ENCODE measurements at places on chromosomes 7 and 10.
A peak's percentile ranks its signal among the peaks of the same experiment; 100 is the strongest.

DNA sequence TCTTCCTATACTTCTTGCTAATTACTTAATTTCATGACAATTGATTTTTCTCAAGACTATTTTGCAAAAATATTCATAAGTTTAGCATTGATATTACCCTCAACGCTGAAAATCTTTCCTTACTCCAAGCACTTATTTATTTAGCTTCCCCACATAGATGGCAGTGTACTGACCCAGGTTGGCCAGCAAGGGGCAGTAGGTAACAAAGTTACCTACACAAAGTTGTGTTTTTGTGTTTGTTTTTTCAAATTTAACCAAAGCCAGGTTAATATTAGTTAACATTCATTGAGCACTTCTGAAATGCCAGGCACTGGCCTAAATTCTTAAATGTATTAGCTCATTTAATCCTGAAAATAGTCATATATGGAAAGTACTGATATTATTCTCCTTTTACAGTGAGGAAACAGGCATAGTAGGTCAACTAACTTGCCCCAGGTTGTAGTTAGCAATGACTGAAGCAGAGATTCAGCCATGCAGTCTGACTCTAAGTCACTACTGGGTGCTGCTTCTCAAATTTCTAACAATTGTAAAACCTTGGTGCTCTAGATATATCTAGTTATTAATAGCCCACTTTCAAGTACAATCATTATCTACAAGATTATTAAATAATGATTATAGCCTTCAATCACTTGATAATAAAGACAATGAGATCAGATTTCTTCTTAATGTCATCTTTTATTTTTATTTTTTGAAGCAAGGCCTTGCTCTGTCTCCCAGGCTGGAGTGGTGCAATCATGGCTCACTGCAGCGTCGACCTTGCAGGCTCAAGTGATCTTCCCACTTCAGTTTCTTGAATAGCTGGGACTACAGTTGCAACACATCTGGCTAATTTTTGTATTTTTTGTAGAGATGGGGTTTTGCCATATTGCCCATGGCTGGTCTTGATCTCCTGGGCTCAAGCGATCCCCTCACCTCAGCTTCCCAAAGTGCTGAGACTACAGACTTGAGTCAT lies 5.8 kb upstream of the GGCT start:
- DNase-seq, result no peak

DNA sequence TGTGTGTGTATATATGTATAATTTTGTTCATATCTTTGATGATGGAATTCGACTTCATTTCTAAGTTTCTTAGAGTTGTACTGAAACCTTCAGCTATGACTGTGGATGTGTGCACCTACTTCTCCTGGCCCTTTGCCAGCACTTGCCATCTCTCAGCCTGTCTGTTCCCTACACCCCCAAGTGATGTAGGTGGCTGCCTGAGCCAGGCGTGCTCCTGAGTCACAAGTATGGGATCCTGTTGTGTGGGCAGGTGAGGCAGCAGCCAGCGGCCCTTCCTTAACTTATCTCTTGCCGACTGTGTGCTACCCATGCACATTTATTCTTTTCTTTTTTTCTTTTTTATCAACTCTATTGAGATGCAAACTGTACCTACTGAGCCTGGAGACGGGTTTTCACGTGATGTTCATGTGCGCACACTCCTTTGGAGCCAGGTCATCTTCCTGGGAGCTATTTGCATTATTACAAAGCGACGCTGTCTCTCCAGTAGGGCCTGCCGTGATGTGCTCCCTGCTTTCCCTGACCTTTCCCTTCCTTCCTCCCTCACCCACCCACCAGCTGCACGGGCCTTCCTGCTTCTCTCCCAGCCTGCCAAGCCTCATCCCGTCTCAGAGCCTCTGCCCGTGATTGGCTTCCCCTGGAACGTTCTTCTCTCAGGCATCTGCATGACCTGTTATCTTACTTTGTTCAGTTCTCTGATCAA lies 31.3 kb upstream of the GALNT11 start:
- no peak for DNase-seq

- no peak for DNase-seq
These were observed 42.8 kb upstream of the POM121L12 start for GRCh38 chr7:52992479-52993162.

DNA sequence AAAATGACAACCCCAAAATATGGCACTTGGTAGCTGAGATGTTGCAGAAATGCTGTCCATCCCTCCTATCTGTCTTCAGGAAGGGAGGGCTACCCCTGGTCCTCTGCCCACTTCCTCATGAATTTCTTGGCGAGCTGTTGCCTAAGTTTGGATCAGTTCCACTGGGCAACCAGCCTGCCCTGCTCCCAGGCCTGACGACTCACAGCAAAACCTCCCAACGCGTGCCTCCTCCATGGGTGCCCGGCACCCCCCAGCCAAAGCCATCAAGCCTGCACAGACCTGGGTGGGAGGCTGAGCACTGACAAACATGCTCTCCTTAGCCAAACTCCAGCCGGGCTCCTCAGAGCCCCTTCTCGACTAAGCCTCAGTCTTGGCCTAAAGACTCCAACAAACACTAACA lies 8.9 kb downstream of the VSTM4 start:
- no peak for DNase-seq

DNA sequence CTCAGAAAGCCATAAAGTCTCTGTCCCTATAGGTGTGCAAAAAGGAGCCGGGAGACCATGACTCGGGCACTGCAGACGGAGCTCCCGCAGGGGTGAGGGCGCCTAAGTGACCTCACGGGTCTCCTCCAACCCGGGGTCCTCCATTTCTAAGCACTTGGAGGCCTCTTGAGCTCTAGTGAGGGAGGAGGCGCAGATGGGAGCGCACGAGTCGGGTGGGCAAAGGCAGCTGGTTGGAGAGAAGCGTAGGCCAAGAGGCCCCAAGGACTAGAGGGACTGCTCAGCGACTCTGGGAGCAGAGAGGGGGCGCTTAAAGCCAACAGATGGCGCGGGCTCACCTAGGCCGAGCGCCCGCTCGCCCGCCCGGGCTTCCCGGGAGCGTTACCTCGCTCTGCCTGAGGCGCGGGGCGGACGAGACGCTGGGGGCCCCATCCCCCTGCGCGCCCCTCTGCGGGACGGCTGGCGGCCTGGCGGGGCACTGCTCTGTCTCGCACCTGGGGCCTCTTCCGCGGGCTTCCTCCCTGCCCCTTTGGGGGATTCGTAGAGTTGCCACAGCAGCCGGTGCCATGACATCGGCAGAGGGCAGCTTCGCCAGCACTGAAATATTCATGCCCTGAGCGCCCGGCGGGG lies 523 bp upstream of the CDH23 start:
- peak; percentile 21 for DNase-seq
